Activated effector memory CD4-positive, alpha-beta T cell treated with Interleukin-2 at 50 U/mL for 16 hours (primary cell): ENCODE measurements at places on chromosomes 1 and 21.
A peak's percentile ranks its signal among the peaks of the same experiment; 100 is the strongest.

DNA sequence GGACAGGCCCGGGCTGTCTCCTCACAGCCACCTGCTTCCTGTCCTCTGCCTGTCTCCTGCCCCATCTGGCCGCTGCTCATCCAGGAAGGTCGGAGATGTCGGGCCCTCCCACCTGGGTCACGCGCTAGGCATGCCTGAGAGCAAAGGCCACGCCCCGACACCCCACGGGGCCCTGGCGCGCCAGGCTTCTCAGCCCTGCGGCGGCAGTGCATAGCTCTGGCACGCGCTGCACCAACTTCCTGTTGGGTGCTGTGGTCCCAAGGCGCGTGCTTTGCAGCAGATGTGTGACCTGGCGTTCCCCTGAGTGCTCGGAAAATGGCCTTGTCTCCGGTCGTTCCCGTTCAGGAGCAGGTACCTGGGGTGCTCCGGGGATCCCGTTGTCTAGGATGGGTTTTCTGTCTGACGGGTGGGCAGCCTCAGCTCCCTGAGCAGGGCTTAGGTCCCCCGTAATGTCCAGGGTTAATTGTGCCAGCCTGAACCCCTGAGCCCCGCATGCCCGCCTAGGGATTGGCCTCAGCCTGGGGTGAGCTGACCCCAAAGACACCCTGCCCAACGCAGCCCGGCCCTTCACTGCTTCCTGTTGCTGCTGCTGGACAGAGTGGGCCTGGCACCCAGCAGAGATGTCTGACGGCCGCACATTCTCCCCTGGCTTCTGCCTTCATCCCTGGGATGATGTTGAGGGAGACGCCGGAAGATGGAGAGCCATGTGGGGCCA, 19.4 kb upstream of the KCNAB2 start:
- peak; percentile 93 for DNase-seq

- no peak for DNase-seq
These were observed 32.4 kb downstream of the MAPKAPK2 start for GRCh38 chr1:206716870-206717673.

GRCh38 chr1:13820055-13820454, 120.1 kb downstream of the PRDM2 start:
- no peak for DNase-seq

DNA sequence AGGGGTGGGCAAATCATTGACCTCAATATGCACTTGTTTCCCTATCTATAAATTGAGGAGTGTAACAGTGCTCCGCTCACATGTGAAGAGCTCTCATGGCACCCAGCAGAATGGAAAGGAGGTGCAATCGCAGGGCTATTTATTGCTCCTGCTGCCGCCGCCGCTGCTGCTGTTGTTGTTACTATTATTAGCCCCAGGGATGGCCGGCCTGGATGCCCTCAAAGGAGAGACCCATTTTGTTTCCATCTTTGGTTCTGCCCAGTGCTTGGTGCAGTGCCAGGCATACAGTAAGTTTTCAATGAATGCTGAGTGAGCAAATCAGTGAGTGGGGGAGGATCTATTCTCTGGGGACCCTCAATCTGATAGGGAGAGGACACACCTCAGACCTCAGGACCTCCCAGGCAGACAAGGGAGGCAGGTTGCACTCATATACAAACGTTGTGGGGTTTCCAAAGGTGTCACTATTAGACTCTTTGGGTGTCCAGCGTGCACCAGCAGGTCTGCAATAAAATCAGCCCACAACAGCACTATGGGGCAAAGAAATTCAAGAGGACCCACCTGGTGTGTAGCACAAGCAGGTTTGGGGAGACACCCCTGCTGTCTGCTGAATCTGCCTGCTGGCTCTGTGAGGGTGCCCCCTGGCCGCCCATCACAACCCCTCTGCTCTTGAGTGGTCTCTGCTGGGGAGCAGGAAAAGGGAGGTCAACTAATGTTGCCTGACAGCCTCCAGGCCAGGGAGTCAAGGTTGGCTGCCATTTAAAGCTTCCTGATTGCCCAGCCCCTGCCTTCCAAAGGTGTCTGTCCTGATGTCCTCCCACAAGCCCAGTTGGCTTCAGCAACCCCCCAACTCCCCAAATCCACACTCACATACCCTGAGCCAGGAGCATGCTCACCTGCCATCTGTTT, 136.3 kb downstream of the ACTL8 start:
- DNase-seq = no peak

- no peak for DNase-seq
These were observed 241.8 kb downstream of the TRABD2B start for GRCh38 chr1:47755101-47755990.

GRCh38 chr1:114368560-114369255, 142.3 kb downstream of the TRIM33 start:
- DNase-seq = no peak

GRCh38 chr1:209432443-209432825, 151.1 kb upstream of the CAMK1G start:
- DNase-seq = no peak

DNA sequence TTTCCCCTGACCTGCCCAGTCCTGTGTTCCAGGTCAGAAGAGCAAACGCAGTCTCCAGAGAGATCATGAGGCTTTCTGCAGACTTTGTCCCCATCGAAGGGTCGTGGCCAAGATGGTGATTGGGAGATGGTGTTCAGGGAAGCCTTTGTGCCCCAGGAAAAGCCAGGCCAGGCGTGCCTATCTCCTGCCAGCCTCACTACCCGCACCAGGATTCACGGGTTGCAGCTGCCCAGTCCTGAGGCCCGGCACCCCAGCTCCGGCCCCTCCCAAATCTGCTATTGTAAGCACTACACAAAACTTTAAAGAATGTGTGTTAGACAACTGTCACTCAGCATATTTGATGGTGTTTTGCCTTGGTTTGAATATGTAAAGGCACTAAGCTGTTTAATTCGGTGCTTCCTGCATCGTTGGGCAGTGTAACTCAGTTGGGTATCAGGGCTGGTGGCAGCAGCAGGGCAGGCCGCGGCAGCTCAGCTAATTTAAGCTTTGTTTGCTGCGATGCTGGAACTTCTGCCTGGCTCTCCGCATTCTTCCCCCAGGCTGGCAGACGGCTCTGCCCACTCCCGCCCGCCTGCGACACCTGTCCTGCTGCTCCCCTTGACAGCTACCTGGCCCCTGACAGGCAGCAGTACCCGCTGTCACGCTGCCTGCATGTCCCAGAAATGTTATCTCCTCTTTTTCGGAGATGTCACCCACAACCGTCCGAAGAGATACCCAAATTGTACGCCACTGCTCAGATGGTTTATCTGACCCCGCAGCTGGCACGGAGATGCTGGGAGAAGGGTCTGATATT, 209.0 kb upstream of the VAMP3 start:
- DNase-seq = no peak

DNA sequence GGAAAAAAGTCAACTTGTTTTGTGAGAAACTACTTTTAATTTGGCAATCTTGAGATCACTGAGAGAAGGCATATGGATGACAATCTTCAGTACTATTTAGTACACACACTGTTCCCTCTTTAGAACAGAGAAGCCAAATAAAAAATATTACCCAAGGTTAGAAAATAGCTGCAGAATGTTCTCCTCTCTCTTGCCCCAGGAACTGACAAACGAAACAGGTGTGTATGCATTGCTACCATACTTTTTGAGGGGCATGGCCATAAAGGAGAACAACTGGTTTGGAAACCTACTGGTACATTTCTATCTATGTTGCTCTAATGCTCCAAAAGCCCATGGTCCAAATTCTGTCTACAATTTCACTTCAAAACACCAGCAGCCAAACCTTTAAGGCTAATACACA, 5.7 kb downstream of the TOR1AIP2 start:
- DNase-seq = no peak

GRCh38 chr21:43015906-43016540, 41.7 kb downstream of the PKNOX1 start:
- no peak for DNase-seq

DNA sequence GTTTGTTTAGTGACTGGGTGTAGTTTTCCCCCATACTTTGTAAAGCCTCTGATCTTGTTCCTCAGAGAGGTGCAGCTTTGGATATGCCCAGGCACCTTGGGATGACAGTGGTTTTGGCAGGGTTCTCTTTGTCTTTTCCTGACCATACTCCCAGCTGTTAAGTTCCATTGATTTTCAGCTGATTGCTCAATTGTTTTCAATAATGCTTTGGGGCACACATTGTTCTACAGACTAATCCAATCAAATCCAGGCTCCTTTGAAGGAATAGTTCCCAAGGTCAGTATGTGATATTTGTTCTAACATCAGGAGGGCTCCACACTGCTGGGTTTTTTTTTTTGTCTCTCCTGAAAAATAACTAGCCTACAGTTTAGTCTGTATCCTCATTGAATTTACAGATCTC, 24.8 kb downstream of the PPP2R5A start:
- no peak for DNase-seq

DNA sequence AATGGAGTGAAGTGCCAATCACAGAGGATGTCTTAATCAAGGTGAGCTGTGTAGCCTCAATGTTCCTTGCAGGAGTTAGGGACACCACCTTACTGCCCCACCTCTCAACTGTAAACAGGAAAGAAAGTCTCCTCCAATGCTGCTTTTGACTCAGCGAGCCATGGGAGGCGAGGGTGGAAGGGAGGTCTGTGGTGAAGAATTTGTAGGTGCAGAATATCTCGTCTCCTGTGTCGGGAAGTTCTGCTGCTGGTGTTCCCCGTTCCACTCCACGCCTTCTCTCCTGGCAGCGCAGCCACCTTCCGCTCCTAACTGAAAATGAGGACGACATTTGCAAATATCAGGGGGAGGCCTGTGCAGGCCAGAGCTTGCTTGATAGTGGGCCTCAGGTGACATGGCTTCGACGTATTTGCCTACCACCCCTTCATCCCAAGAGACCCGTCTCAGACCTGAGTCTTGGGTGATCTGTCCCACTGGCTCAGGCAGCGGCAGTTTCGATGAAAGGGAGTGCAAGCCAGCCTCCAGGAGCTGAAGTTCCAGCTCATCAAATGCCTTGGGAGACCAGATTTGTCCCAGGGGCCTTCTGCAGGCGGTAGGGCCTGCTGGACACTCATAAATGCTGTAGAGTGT, 368.3 kb upstream of the C1orf174 start:
- DNase-seq = no peak

DNA sequence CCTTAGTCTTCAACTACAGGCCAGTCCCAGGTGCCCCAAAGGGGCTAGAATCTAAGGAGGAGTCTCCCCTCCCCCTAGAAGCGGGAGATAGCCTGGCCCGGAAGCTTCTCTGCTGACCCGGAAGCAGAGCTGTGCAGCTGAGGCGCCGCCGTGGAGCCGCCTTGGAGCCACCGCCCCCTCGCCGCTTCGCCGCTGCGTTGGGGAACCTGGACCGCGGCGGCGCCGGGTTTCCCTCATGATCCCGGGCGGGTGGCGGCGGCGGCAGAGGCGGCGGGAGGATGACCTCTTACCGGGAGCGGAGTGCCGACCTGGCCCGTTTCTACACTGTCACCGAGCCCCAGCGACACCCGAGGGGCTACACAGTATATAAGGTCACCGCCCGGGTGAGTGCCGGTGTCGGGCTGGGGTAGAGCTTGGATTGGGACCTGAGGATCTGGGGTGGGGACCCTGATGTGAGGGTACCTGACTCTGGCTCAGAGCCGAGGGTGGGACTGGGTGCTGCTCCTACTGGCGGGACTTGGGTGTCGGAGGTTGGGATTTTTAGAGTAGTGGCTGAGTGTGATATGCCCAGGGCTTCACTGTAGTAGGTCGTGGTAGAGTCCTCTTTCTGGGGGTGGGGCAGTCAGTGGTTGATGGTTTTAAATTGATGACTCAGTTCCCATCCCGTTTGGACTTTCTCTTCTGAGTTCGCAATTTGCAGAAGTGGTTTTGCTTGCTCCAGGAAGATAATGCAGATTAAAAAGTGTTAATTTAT, at the start of gene RPS6KC1:
RPS6KC1 (plus strand) TSS at position 115 of the 754 bp plus-strand sequence; CDS start at position 279, 164 bp downstream.
- peak; percentile 76 for DNase-seq

- no peak for DNase-seq
These were observed 39.4 kb downstream of the ATP2B4 start for GRCh38 chr1:203665993-203666392.

GRCh38 chr1:70948396-70949017, 99.1 kb downstream of the PTGER3 start:
- no peak for DNase-seq

DNA sequence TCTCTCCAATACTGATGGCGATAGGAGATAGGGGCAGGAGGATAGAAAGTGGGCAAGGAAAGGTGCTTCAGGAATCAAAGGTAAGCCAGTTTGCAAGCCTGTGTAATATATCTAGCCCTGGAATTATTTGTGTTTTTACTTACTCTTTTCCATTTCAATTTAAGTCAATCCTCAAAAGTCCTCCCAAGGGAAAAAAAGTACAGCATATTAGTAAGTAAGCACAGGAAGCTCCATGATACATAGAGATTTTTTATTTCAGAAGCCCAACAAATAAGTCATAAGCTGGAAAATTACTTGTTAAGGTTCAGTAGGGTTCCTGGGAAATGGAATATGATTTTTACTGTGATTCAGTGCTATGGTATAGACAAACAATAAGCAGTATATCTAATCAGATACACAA, 337.7 kb upstream of the DUSP10 start:
- DNase-seq = no peak

- peak; percentile 44 for DNase-seq
These were observed 736 bp downstream of the KCNC4 start for GRCh38 chr1:110210604-110211495.

DNA sequence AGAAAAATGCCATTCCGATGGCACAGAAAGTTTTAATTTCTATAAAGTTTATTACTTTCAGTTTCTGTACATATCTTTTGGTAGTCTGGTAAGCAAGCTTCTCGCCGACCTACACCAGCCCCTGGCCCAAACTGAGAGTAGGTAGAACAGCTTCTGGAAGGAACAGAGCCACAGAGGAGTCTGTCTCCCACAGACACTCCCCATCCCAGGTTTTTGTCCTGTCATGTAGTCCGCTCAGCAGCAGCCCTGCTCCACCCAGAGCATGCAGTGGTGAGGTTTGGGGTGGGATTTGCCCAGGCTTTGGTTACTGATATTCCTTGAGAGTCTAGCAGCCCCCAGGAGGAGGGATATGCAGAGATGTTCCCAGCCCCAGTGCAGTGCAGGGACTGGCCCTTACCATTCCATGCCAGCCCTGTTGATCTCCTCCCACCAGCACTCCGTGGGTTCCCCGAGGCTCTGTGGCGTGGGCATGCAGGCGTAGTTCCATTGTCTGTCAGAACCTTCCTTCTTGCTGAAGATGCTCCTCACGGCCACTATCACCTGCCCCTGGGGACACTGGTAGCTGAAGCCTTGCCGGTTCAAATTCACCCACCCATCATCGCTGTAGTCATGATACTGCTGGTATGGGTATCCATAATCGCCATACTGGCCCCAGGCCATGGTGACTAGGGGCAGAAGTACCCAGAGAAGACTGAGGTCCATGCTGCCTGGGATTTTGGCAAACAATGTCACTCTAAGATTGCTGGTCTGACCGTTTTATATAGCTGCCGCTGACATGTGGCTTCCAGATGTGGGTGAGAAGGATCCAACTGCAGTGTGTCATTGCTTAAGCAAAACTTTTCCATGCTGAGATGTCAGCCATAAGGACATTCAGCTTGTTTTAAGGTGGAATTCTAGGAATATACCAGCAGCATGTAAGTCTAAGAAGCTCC, at the start of gene DPT:
DPT (minus strand) TSS at position 734 of the 932 bp plus-strand sequence; CDS start at position 702, 32 bp downstream.
- DNase-seq = no peak

GRCh38 chr1:225942574-225942973, 1.6 kb upstream of the LEFTY2 start:
- DNase-seq = no peak

DNA sequence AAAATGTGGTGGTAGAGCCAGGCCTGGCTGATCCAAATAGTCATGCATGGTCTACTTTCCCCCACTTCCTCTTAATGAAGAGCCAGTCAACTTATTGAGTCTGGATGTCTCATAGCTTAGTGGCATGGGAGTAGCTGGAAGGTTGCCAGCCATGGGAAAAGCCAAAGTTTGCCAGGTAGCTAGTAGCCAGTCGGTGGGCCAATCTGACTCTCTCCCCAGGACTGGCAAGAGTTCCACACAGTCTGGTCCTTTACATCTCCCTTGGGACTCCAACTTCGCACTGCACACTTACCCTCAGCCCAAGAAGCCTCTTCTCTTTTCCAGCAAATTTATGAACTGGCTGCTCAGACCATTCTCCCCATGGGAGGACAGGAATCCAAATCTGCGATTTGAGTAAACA, 8.3 kb downstream of the WARS2 start:
- DNase-seq = no peak
